Fibroblast of skin of abdomen (primary cell): ENCODE measurements at places on chromosomes 5 and 9.

- DNase-seq = no peak
Observed at GRCh38 chr9:124483481-124483880, 23.7 kb downstream of the NR5A1 start.

DNA sequence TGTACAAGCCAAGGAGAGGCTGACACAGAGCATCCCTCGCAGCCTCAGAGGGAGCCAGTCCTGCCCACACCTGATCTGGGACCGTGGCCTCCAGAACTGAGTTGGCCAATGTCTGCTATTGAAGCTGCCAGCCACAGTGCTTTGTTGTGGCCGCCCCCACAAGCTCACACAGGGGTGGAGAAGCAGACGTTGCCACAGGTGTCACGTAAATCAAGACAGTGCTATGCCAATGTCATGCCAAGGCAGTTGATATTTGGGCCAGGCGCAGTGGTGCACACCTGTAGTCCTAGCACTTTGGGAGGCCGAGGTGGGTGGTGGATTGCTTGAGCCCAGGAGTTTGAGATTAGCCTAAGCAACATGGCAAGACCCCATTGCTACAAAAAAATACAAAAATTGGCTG, 17.3 kb upstream of the TERT start:
- DNase-seq = no peak

GRCh38 chr5:96582343-96582742, 79.8 kb upstream of the CAST start:
- peak; percentile 28 for DNase-seq

- no peak for DNase-seq
Observed at GRCh38 chr5:58706736-58707135, 123.9 kb downstream of the RAB3C start.

GRCh38 chr9:91766315-91767069, 183.5 kb downstream of the ROR2 start:
- DNase-seq = peak; percentile 81

GRCh38 chr5:56386046-56386445, 152.9 kb upstream of the ANKRD55 start:
- DNase-seq = no peak

DNA sequence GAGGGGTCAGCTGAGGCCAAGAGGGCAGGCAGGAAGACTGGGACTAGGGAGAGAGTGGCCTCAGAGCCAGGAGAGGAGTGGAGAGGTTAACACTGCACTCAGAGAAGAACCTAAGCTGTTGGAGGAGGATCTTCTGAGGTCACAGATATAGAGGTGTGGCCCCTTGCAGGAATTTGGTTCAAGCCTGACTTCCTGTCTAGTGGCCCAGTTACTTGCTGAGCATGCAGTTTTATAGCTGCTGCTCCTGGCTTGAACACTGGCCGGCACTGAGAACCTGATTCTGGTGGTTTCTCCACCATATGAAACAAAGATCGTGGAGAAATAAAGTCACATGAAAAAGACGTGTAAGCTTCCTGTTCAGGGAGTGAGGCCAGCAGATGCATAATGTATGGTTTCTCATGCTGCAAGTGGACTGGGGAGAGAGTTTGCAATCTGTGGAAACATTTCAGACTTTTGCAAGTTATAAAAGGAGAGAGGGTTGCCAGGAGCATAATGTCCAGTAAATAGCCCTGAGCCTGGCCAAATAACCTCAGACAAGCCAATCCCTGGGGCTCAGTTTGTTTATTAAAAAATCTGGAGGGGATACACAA, 82.6 kb downstream of the GALNT10 start:
- DNase-seq = peak; percentile 39

- DNase-seq = peak; percentile 68
Observed at GRCh38 chr9:130837002-130837511, 2.0 kb downstream of the ABL1 start.

DNA sequence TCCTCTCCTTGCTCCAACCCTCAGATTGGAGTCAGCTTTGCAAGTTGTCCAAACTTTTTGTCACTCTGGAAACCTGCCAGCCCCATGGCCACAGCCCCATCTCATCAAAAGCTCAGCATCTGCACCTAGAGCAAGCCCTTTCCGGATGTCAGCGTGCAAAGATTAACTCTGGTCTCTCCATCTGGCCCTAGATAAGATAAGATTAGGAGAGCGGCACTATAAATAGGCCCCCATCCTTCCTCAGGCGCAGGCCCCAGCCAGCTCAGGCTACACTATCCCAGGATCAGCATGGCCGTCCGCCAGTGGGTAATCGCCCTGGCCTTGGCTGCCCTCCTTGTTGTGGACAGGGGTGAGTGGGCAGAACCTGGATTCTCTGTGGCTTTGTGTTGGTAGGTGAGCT, at the start of gene SPINK4:
Gene SPINK4, plus strand, starts transcription at position 247 of the 400 bp plus-strand sequence. Its CDS starts 42 bp downstream, at position 289.
- no peak for DNase-seq
